CD8-positive, alpha-beta T cell (primary cell): ENCODE measurements at places on chromosomes 12 and 14.

- no peak for DNase-seq
Measured at GRCh38 chr12:77882709-77883108, 52.0 kb downstream of the NAV3 start.

DNA sequence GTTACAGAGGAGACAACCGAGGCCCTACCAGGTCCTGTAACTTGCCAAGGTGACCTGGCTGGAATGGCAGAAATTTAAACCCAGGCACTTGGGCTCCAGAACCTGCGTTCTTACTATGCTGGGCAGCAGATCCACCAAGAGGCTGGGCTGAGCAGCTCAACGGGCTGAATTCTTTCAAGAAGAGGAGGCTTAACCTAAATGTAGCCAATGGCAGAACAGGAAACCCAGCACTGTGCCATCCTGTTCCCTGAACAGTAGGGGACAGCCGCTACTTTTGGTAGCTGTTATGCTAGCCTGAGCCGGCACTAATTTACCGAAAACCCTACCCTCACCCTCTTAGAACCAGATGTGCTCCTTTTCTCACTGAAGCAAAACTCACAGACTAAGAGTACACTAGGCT lies 86.1 kb downstream of the ACTN1 start:
- no peak for DNase-seq

DNA sequence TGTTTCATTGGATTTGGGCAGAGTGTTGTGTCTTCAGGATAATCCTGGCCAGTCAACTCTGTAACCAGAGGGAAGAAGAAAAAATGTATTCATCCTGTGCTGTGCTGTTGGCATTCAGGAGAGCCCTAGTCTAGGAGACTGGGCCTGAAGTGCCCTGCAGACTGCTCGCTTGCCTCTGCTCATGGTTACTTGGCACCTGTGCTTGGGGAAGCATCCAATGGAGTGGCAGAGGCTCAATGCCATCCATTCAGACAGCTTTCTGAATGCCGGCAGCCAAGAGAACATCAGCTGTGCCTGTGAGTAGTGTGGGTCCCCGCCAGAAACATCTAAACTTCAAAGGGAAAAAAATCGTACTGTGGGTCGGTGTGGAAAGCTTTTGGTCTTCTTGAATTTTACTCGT lies 124.2 kb downstream of the SRGAP1 start:
- no peak for DNase-seq

DNA sequence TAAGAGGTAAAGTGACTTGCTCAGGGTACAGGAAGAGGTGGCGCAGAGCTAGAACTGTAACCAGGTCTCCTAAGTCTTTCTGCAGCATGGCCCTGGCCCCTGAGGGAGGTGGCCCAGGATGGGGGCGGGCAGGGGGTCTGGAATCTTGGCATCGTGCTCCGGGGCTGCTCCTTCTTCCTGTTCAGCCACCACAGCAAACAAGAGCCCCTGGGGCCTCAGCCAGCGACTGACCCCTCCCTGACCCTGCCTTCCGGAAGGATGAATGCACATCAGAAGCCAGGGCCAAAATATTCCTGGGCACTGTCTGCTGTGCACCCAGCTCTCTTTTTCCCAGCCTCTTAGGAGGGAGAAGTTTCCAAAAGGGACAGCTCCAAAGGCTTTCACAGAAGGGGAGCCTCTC lies 242.8 kb downstream of the DPF3 start:
- DNase-seq, result no peak

GRCh38 chr12:91099836-91100235 lies 11.5 kb downstream of the LUM start:
- DNase-seq, result no peak

- no peak for DNase-seq
Measured at GRCh38 chr14:55747186-55747585, 167.2 kb downstream of the KTN1 start.

DNA sequence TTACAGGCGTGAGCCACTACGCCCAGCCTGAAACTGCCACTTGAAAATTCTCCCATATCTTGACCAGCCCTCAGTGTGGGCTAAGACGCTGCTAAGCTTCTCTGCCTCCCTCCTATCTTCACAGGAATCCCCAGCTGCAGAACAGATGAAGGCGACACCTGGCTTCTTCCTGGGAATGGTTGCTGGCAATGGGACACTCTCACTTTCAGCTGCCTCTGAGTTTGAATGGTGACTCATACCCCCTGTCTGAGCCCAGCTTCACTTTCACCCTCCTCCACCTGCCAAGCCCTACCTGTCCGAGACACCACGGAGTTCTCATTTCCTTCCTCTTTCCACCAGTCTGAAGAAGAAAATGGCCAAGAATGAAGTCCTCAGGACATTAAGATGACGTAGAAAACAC lies 18.3 kb upstream of the VASH1 start:
- DNase-seq, result no peak

GRCh38 chr12:34407813-34408212 lies 385.5 kb downstream of the ALG10 start:
- DNase-seq, result no peak

DNA sequence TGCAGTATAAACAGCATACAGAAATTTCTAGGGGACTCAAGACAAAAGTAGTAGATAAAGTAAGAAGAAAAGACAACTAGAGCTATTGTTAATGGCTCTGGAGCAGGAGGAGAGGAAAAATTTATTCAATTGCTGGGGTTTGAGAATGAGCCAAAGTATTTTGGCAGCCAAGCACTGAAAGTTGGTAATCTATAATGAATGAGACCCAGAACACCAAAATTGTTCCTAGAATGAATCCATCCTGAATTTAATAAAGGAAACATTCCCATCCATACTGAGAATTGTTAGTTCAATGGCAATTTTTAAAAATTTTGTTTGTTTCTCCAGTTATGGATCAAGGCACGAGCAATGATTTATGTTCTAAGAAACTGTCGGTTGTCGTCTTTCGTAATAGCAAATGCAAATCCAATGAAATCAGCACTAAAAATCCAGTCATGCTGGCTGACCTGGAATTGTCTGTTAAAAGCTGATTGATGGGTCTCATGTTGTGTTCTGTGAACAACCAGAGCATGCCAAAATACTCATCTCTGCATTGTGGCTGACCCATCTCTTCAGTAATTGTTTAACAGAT lies 170.9 kb upstream of the LMNTD1 start:
- DNase-seq, result no peak

DNA sequence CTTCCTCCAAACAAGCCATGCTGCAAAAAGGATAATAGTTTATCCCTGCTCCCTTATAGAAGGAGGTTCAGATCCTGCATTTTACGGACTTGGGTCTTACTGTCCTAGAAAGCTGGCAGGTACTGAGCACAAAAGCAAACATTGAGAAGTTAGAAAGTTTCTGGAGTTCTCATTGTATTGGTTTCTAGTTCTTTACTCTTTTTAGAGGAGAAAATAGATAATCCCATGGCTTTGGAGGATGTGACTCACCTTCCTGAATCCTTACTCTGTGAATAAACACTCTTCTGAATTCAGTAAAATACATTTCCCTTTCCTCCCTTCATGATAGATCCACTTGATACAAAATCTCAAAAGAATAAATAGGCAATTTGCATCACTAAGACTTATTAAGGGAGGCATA lies 188.9 kb downstream of the NPAS3 start:
- no peak for DNase-seq

DNA sequence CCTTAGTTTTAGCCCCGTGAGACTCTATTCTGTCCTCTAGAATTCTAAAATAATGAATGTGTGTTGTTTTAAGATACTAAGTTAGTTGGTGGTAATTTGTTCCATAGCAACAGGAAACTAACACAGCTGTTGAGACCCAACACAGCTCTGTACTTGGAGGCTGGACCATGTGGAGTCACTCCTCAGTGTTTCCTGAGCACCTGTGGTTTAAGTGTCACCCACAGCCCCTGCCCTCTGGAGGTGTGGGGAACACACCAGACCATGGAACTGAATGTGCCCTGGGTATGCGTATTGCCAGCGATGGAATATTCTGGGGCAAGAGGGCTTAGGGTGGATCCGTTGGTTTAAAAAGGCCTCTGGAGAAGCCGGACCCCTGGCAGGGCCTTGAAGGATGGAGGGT lies 16.6 kb upstream of the GPR68 start:
- peak; percentile 64 for DNase-seq

GRCh38 chr14:75279153-75279762 lies 630 bp downstream of the FOS start:
- peak; percentile 44 for DNase-seq

- no peak for DNase-seq
Measured at GRCh38 chr12:104439137-104439536, 17.6 kb upstream of the CHST11 start.

DNA sequence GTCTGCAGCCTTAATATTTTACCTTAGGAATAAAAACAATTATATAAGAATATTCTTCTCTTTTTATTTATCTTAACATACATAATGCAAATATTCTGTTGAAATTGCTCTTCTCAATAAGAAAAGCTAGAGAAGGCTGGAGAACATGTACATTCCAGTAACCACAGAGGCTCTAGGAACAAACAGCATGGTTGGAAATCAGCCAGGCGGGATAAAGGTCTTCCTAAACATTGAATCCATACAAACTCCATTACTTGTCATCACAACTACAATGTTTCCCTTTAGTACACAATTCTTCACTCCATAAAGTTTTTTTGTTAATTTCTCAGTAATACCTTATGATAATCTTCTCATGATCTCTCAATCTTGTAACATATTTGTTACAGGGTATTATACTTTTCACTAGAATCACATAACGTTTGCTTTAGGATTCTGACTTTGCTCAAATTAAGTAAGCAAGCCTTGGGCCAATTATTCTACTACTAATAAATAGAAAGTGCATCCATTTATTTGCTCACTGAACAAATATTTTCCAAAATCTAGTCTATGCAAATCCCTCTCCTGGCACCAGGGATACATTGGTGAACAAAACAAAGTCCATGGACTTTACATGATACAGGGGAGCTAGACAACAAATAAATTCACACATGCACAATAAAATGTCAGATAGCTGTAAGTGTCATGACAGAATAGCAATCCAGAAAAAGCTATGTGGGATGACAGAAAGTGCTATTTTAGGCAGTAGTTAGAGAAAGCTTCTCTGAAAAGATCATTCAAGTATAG lies 237.5 kb upstream of the TMTC1 start:
- DNase-seq, result no peak

DNA sequence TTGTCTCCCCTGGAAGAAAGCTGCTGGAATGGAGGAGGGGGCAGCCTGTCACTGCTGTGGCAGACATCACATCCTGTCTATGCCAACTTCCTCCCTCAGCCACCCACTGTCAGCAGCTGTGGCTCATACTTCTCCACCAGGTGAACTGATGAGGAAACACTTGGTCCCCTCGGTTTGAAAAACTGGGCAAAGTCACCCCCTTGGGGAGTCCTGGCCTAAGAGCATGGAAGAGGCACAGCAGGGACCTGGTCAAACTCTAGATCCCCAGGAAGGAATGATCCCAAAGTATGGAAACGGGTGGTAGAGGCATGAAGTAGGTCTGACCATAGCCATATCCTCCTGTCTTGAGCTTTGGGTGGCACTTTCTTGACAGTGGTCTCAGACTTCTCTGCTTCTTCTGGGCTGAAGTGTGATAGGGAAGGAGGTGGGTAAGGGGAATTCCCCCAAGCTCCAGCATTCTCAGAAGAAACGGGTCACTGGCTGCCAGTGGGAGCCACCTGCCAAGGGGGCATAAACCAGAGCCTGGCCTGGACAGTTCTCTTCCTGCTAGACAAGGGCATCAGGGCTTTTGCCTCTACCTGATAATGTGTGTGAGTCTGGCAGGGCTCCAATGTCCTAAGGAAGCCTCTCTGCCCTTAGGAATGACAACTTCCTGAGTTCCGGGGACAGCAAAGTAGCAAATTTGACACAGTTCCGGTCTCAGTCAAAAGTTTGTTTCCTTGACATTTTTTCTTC lies 36.0 kb downstream of the FMNL3 start:
- peak; percentile 81 for DNase-seq

DNA sequence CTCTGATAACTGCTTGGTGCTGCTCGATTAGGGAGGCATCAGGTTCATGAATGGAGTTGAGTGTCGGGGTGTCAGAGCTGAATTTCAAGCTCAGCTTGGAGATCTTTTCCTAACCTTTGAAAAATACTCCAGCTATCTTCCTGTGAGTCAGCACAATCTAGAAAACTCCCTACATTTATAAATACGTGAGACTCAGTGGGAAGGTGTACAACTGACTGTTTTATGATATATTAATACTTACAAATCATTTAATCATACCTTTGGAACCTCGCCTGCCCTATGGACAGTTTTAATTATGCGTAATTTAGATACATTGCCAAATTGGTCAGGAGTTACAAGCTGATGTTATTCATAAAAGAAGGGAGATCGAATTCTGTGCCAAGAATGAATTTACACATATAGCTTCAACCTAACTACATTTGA lies 961 bp downstream of the CMAS start:
- no peak for DNase-seq

DNA sequence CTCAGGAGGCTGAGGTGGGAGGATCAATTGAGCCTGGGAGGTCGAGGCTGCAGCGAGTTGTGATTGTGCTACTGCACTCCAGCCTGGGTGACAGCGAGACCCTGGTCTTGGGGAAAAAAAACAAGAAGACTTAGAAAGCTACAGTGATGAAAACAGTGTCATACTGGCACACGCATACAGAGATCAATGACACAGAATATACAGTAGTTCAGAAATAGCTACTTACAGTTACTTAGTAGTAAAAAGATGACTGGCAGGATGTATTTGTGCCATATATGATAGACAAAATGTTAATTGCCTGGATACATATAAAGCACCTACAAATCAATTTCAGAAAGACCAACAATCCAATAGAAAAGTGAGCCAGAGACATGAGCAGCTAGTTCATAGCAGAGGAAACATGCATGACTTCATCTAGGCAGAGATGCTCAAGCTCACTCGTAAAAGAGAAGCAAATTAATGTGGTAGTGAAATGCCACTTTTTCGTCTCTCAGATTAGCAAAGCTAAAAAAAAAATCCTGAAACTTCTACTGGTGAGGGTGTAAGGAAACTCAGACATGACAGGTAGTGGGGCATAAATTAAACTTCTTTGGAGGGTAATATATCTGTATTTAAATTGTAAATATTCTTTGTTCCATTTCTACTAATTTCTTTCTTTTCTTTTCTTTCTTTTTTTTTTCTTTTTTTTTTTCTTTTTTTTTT lies 2.5 kb upstream of the ALDH2 start:
- no peak for DNase-seq

DNA sequence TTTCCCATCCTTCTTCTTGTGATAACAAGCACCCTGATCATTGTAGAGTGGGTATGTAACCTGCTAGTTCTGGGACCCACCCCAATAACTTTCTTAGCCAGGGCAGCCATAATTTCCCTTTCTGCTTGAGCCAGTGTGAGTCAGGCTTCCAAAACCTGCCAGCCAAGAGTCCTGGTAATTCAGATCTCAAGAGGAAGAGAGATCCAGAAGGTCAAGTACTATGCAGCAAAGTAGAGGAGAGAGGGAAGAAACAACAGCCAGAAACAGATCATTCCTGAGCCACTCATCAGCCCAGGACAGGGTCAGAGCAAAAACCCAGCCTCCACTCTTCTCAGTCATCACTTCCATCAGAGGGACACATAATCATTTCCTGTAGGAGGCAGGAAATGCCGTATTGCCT lies 182.0 kb downstream of the DICER1 start:
- no peak for DNase-seq

- DNase-seq, result no peak
Measured at GRCh38 chr12:46185686-46186085, 83.2 kb downstream of the SLC38A1 start.

- DNase-seq, result no peak
Measured at GRCh38 chr12:108811411-108812180, 45.8 kb downstream of the SSH1 start.
